ENCODE measurements at places on chromosomes 2 and 18.

DNA sequence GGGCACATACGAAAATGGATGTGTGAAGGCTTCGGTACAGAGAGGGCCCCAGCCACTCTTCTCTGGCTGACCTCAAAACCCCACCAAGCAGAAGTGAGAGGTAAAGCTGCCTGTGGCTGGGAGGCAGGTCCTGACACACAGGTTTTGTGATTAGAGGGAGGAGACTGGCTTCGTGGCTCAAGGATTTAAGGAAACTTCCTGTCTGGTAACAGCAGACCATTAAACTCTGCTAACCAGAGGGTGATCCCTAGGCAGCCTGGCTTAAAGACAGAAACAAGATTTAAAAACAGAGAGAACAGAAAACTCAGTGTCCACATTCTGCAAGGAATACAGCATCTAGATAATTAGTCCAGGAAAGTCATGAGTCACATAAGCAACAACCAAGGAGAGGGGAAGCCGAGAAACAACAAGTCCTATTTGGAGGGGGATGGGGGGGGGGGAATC lies 101.9 kb downstream of the NFATC1 start:
- no peak for DNase-seq

DNA sequence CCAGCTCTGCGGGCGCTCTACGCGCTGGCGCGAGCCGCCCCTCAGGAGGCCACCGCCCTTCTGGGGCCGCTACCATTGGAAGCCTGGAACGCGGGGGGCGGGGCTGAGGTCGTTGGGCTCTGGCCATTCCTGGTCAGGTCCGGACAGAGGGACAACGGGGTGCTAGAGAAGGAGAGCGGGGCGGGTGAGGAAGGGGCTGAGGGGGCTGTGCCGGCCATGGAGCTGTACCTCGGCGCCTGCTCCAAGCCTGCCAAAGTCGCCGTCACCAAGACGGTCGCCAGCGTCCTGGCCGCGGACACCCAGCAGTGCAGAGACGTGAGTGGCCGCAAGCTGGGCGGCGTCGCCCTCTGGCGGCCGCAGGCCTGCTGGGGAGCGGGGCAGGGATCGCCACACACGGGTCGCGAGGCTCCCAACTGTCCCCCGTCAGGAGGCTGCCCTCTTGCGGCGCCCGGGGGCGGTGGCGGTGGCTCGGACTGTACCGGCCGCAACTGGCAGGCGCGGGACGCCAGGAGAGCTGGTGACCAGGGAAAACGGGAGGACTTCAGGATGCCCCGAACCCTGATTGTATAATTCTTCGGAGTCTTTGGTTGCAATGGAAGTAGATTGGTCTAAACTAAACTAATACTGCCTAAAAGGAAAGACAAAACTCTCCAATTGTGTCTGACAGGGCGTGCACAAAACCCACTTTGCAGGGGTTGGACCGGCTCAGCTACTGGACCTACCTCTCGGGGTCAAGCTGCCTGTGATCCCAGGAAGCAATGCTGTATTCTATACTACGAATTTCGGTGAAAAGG lies at the start of gene FSIP2:
Gene FSIP2, plus strand, starts transcription at position 126 of the 794 bp plus-strand sequence. Its CDS starts 91 bp downstream, at position 217.
- no peak for DNase-seq

DNA sequence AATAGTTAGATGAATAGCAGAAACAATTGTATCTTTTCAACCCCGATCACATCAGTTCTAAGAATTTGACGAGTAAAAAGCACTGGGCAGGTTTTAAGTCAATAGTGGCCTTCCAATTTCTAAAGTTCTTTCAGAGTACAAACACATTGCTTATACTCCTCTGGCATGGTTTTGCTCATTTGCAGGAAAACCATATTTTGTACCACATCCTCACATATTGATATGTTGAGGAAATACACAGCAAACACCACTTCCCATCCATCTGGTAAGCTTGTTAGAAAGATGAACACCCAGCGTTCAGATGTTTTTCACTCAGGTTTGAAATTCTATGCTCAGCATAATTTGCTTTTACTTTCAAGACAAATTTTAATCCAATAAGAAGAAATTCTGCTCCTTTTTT lies 344.6 kb upstream of the ACVR2A start:
- no peak for DNase-seq

- no peak for DNase-seq
Observed at GRCh38 chr2:2777876-2778275, 446.8 kb upstream of the MYT1L start.

GRCh38 chr18:28854964-28855363 lies 678.0 kb upstream of the CDH2 start:
- DNase-seq: no peak

- DNase-seq: no peak
Observed at GRCh38 chr2:42128721-42129486, 40.2 kb upstream of the EML4 start.

GRCh38 chr2:17191223-17191622 lies 327.0 kb downstream of the RAD51AP2 start:
- DNase-seq: peak; percentile 82

- DNase-seq: no peak
Observed at GRCh38 chr2:195563857-195564512, 93.0 kb upstream of the SLC39A10 start.

- DNase-seq: no peak
Observed at GRCh38 chr2:167987558-167987957, 259.8 kb downstream of the STK39 start.

DNA sequence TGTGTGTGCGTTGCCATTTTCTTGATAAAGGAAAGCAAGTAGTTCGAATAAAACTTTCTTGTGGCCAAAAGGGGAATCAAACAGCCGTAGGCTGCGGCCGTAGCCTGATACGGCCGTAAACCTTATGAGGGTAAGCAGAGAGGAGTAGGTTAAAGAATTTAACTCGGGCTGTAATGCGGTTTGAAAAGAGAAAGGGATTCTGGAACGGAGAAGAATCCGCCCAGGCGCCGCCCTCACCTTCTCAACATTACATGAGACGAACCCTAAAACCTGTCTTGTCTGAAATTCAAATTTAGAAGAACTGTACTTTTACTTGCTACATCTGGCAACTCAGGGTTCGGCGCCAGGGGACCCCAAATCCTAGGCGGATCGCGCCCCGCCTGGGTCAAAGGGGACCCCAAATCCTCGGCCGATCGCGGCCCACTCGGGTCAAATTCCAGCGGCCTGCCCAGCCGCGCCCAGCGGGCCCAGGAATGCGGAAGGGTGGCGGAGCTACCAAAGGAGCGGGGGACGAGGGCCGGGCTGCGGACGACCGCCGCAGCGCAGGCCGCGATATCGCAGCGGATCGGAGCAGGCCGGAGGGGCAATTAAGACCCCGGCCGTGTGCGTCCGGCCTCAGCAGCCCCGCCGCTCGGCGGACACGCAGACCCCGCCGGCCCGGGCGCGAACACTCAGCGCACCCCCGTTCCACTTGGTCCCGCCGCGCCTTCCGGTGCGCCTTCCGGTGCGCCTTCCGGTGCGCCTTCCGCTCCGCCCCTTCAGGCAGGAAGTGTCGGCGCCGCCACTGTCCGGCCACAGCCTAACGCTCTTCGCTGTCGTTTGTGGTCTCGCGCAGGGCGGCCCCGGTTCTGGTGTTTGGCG lies at the start of gene MYL12B:
Gene MYL12B, plus strand, starts transcription at position 761 of the 861 bp plus-strand sequence. CDS start 10,766 bp downstream, outside the sequence.
- peak; percentile 76 for DNase-seq

- DNase-seq: peak; percentile 46
Observed at GRCh38 chr2:200305797-200306195, 697 bp upstream of the SPATS2L start.

- DNase-seq: no peak
Observed at GRCh38 chr2:136129601-136130000, 11.7 kb upstream of the CXCR4 start.

DNA sequence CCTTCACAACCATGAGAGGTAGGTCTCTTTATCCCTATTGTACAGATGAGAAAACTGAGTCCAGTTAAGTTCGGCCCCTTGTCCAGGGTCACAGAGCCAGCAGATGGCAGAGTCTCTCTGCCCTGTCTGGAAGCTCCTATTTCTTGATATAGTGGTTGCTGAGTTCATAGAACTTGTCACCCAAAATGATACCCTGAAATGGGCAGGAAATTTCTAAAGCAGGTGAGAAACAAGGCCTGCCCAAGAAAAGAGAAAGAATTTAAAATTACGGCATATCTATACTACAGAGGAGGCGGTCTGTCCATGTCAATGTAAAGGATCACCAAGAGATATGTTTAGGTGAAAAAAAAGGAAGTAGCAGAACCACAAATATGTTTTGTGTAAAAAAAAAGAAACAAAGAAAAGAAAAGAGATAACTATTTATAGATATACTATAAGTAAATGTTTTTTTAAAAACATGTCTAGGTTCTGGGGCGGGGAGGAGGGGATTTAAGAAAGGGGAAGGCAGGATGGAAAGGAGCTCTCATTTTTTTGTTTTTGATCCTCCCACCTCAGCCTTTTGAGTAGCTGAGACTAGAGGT lies 39.8 kb downstream of the MYO7B start:
- no peak for DNase-seq

DNA sequence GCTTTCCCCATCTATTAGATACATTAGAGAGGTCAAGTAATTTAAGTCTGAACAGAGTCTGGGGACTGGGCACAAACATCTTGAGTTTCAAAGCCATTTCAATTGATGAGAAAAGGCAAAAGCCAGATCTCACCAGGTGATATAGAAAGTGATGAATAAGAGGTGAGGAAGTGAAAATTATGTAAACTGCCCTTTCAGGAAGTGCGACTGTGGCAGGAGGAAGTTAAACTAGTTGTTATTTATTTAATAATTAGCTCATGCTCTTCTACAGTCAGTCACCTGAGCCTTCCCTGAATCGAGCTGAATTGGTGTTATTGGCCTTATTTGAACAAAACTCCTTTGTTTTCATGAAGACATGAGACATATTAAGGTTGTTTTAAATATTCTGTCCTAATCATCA lies 115.1 kb downstream of the CDH20 start:
- no peak for DNase-seq

DNA sequence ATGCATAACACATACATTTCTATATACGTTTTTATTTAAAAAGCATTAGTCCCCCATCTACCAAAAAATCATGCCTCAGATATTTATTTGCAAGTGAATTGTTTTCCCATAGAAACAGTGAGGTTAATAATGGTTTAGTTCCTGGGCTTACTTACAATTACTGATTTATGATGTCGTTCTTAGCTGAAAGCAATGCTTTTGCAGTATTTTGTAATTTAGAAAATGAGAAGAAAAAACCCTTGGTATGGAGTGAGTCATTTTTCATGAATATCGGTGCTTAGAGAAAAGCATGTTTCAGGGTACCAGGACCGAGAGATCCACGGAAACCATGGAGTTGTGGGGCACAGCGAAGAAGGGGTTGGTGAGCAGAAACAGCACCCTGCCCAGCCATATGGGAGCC lies 12.0 kb upstream of the CDK15 start:
- no peak for DNase-seq

- no peak for DNase-seq
Observed at GRCh38 chr2:237539681-237540080, 26.7 kb upstream of the PRLH start.

- no peak for DNase-seq
Observed at GRCh38 chr2:67008155-67008554, 389.0 kb upstream of the ETAA1 start.

DNA sequence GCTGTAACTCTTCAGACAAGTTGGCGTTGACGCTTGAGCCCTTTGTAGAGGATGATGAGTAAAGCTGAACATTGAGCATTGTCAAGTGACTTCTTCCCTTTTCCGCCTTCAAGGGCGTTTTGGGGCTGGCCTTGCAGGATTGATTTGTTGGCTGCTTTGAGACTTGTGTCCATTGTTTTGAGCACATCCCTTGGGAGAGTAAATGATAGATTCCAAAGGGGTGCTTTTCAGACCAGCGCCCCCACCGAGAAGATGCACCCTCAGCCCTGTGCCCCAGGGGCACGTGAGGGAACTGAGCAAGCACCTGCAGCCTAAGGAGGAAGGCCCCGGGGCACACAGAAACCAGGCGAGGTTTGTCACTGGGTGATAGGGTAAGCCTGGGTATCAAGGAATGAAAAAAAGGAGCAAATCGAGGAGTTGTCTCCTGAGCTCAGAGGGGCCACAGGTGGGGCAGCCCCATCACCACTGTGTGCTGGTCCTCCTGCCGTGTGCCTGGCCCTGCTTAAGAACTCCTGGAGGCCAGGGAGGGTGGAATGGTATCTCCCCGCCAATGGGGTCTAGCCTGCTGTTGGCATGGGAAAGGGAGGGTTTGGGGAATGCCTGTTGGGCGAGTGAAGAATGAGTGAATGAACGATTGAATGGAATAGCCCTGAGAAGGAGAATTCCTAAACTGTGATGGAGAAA lies 64.0 kb downstream of the RAB31 start:
- DNase-seq: no peak

- no peak for DNase-seq
Observed at GRCh38 chr2:108619925-108620620, 85.8 kb downstream of the LIMS1 start.

DNA sequence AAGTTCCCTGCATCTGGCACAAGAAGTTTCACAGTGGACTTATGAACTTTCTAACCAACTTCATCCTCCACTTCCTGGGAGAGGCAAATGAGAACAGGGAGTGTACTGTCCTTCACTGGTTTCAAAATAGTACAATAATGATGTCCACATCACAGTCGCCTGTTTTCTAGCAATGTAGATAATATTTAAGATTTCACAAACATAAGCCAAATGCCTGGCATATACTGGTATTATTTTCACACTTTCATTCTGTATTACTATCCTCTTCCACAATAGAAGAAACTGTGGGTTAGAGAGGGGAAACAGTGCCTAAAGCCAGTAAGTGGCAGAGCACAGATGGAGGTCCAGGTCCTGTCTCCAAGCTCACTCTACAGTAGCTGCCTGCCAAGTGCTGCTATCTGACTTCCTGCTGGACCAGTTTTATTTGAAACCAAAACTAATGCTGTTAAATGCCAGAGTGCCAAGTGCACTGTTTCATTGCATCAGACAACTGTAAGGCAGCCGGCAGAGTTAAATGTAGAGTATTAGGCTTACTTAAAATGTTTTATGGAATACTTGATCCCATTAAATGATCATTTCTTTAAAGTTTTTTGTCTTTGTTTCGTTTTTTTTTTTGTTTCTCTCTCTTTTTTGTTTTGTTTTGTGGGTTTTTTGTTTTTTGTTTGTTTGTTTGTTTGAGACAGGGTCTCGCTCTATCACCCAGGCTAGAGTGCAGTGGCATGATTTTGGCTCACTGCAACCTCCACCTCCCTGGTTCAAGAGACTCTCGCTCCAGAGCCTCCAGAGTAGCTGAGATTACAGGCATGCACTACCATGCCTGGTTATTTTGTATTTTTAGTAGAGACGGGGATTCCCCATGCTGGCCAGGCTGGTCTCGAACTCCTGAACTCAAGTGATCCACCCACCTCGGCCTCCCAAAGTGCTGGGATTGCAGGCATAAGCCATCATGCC lies 15.1 kb downstream of the COBLL1 start:
- DNase-seq: no peak

GRCh38 chr2:42450136-42450535 lies 43.6 kb downstream of the KCNG3 start:
- DNase-seq: no peak

DNA sequence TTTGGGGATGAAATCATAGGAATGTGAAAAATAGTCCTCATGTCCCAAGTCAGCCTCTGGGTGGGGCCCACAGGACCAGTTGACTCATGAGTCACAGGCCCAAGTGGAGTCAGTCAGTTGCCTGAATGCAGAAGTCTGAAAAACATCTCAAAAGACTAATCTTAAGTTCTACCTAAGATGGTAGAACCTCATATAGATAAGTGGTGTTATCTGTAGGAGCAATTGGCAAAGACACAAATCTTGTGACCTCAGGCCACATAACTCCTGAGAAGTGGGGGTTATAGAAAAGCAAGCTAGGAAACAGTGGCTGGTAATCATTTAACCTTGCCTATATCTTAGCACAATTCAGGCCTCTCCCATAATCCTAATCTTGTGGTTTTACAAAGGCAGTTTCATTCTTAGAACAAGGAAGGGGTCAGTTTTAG lies 257.1 kb upstream of the SPOPL start:
- DNase-seq: no peak

All from SK-N-DZ (cell line).